Smooth muscle cell of the pulmonary artery (primary cell): ENCODE measurements at places on chromosomes 1 and 21. TPM values are rescaled to one million over a fixed set of nuclear protein-coding genes. Genes with fewer than 3 reads are reported as not detected.

The SIPA1L2 gene
- 5.0 and 6.9 TPM in 2 replicates for total RNA-seq

The SPRR2B gene
- total RNA-seq = not detected in 2 replicates

The CCDC181 gene
- 0.53 and 0.85 TPM in 2 replicates for total RNA-seq

The HIVEP3 gene
- 0.46 and 2.1 TPM in 2 replicates for total RNA-seq

The DNAJC28 gene
- 0.96 and 1.6 TPM in 2 replicates for total RNA-seq

The OR2M3 gene
- not detected in 2 replicates for total RNA-seq

The KCNK2 gene
- total RNA-seq = 1.7 and 16.3 TPM in 2 replicates
